H4 (cell line): ENCODE measurements at places on chromosomes 7 and 10. TPM values are rescaled to one million over a fixed set of nuclear protein-coding genes. Genes with fewer than 3 reads are reported as not detected.

Gene UCMA
- not detected in 2 replicates for total RNA-seq

Gene HTR7
- 23.6 and 27.7 TPM in 2 replicates for total RNA-seq

Gene OR2A12
- total RNA-seq, result not detected in 2 replicates

- DNase-seq, result peak; percentile 10
These were observed 1257.4 kb downstream of the GATA3 start for GRCh38 chr10:9311702-9312499.

DNA sequence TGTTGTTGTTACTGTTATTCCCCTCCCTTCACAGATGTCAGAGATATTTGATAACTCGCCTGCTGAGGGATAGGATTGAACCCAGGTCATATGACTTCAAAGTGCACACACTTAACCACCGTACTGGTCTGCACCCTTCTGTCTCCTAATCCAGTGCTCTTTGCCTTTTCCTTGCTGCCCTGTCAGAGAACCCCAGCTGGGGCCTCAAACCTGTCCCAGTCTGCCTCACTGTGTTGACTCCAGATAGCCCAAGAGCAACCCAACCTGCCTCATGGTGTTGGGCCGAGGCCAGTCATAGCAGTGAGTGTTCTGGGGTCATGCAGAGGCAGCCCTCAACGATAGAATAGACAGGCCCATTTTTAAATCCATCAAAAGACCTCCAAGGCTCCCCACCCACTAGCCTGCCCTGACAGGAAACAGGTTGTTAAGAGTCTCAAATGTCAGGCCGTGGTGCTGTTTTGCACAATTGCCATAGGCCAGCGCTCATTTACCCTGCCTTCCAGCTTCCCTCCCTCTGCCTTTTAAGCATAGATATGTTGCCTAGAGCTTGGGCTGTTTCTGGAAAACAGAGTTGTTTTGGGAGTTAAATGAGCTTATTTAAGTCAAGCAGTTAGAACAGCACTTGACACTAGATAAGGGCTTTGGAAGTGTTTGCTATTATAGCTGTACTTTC lies 37.0 kb upstream of the PDCD4 start:
- no peak for DNase-seq

DNA sequence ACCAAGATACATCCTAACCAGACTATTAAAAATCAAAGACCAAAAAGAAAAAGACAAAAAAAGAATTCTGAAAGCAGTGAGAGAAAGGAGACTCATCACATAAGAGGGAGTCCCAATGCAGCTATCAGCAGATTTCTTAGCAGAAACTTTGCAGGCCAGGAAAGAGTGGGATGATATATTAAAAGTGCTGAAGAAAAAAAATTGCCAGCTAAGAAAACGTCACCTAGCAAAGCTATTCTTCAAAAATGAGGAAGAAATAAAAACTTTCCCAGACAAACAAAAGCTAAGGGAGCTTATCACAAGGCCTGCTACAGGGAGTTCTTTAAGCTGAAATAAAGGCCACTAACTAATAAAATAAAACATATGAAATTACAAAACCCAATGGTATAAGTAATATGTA lies 40.5 kb upstream of the CDK6 start:
- no peak for DNase-seq

DNA sequence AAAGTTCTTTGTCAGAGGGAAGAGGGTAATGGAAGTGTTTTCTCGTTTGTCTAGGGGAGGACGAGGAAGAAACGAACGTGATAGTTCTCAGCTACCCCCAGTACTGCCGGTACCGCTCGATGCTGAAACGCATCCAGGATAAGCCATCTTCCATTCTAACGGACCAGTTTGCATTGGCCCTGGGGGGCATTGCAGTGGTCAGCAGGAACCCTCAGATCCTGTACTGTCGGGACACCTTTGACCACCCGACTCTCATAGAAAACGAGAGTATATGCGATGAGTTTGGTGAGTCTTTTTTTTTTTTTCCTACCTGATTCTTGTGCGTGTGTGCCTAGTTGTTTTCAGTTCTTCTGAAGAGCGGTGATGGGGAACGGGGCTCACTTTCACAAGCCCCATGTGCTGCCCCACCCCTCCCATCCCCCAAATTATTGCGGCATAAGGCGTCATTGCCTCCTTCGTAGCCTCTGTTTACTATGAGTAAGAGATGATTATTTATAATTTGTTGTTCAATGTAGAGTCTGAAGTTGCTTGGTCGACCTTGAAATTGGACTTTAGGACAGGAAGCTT lies 98.6 kb downstream of the ARID5B start:
- DNase-seq, result no peak
